NCI-H510A treated with DMSO at 0.1 percent for 48 hours (cell line): ENCODE measurements at places on chromosomes 1 and 21.

DNA sequence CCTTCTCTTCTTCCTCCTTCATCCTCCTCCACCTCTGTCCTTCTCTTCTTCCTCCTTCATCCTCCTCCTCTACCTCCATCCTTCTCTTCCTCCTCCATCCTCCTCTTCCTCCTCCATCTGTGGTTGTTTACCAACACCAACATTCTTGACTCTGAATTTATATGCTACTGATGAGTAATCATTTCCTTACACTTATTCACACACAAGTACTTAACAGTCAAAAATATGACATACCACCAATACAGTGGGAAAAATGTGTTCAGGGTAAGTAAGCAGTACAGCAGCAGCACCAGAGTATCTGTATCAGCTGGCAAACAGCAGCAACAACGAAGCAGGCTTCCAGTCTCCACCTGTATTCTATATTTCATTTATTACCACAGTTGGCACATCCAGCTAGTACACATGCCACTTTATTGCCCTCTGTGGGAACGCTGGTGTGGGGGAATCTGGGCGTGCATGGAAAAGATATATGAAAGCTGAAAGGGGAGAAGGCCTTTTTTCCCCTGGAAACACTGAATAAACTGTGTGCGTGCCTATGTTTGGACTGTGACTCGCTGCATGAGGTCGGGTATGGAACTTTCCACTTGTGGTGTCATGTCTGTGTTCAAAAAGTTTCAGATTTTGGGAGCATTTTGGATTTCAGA lies 16.0 kb downstream of the ADSS2 start:
- DNase-seq, result no peak

- DNase-seq, result no peak
These were observed 1.5 kb downstream of the TRIM62 start for GRCh38 chr1:33180226-33180910.

DNA sequence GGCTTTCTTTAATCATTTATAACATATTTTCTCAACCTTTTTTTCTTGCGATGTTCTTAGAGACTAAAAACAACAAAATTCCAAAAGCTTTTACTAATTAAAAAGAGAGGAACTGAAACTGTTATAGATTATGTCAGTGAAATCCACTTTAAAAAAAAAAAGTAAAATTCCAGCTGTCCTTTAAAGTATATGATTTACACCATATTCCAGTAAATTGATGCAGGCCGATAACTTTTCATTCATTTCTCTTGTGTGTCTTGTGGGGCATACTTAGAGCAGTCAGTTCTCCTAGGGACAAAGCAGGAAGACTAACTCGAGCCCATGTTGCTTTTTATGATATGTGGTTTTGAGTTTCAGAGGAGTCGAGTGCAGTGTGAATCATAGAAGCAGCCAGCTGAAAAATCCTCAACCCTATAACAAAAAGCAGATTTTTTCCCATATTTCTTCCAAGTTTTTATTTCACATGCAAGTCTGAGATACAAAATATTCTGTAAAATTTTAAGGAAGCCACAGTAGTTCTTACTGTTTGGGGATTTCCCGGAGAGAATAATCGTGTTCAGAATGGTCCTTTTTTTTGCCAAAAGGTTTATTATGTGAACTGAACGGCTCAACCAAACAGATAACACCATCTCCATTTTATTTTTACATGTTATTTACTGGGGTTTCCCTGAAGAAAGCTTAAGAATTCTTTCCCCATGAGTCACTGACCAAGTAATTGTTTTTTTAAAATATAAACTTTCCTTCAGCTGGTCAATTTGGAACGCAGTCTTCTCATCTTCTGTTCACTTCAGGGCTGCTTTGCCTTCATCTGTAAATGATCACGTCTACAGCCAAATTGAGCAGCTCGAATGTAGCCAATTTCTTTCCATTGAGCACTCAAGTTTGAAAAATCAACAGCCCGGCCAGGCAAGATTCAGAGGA lies 77.0 kb upstream of the C1orf105 start:
- DNase-seq, result no peak

- DNase-seq, result no peak
These were observed 53.4 kb downstream of the RPS6KA1 start for GRCh38 chr1:26582836-26583460.

DNA sequence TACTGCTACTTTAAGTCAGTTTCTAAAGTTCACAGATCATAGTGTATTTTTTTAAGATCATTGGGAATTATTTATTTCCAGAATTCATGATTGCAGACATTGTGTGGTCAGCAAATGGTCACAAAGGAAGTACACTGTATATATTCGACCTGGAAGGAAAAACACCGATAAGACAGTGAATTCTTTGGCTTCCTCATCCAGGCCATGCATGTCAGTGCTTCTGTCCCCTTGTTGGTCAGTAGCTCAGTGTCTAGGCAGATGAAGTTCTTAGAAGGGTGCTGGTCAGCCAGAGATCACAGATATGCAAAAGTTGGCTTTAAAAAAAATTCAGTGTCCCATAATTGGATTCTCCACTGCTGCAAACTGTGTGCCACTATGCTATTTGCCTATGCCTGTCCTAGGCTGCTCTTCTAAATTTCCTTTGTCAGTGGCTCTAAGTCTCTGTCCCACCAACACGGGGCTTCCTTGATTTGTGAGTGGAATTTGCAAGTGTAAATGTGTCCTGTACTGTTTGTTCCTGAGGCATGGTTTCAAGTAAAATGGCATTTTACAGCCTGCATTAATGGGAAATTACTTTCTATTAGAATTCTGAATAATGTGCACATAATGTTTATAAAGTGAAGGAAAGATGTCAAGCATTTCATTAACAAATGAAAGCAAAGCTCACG lies 12.0 kb upstream of the VAMP4 start:
- no peak for DNase-seq

- no peak for DNase-seq
These were observed 78.3 kb downstream of the VWA5B1 start for GRCh38 chr1:20368866-20369470.

GRCh38 chr1:188735567-188735966 lies 1742.1 kb downstream of the BRINP3 start:
- no peak for DNase-seq

- no peak for DNase-seq
These were observed 58.3 kb upstream of the ACOT11 start for GRCh38 chr1:54489627-54490250.

- DNase-seq, result no peak
These were observed 43.7 kb downstream of the DISP3 start for GRCh38 chr1:11522400-11523235.

DNA sequence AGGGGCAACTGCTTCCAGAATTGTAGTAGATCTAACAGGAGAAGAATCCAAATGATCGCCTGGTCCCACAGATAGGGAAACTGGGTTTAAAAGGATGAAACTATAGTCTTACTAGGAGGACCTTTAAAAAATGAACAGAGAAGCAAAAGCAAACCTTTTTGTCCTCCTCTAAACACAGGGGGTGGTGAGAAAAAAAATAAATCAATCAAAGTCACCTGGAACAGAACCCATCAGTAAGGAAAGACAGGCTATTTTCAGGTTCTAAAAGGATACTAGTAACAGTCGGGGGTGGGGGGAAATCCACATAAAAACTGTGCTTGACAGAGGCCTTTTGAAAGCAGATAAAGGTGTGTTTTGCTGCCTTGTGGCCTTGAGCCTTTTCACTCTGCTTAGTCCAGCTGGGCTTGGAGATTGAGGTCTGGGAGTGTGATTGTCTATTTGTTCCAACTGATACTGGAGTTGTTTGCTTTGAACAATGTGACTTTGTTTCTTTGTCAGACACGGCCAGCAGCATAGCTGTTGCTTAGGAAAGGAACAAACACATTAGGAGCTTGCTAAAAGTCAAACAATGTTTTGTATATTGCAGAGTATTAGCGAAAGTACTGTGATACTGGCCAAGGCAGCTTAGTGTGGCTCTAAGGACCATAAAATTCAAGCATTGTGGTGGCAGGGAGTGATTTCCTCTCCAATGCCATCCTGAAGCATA lies 141.1 kb upstream of the IRF2BP2 start:
- DNase-seq, result peak; percentile 67

DNA sequence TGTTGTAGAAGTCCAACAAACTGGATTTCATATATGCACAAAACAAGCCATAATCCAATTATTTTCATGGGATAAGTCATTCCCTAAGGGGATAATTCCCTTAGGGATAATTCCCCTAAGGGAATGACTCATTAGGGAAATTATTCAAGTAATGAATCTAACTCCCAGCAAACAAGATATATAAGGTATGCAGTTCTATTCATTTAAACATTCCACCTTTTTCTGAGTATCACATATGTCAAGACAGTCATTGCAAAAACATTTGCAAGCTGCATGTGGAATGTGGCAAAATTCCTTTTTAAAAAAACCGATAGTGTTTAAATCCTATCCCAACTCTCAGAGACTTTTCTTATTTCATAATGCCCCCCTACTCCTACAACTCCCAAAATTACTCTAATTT lies 131.2 kb downstream of the AKT3 start:
- no peak for DNase-seq

- no peak for DNase-seq
These were observed 586.2 kb upstream of the ADGRL4 start for GRCh38 chr1:79592707-79593106.

DNA sequence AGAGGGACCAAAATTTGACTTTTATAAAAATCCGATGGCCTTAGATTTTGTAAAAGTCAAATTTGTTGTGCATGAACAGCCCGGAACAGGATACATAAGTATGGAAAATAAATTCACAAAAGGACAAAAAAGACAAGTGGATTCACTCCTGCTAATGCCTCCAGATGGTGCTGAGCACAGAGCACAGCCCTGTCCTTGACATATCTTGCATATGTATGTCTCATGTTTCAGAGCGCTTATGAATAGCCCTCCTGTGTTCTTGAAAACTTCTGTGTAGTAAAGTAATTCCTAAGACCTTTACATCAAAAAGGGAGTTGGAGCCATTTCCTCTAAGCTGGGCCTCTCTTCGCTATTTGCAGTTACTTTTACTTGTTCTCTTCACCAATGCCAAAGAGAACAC lies 110.7 kb upstream of the RAB3GAP2 start:
- no peak for DNase-seq

- DNase-seq, result peak; percentile 88
These were observed 634.4 kb downstream of the MATN1 start for GRCh38 chr1:30089024-30089430.

GRCh38 chr1:200436436-200436835 lies 26.6 kb upstream of the ZNF281 start:
- DNase-seq, result no peak

- DNase-seq, result no peak
These were observed 201.4 kb upstream of the SGIP1 start for GRCh38 chr1:66332548-66332901.

DNA sequence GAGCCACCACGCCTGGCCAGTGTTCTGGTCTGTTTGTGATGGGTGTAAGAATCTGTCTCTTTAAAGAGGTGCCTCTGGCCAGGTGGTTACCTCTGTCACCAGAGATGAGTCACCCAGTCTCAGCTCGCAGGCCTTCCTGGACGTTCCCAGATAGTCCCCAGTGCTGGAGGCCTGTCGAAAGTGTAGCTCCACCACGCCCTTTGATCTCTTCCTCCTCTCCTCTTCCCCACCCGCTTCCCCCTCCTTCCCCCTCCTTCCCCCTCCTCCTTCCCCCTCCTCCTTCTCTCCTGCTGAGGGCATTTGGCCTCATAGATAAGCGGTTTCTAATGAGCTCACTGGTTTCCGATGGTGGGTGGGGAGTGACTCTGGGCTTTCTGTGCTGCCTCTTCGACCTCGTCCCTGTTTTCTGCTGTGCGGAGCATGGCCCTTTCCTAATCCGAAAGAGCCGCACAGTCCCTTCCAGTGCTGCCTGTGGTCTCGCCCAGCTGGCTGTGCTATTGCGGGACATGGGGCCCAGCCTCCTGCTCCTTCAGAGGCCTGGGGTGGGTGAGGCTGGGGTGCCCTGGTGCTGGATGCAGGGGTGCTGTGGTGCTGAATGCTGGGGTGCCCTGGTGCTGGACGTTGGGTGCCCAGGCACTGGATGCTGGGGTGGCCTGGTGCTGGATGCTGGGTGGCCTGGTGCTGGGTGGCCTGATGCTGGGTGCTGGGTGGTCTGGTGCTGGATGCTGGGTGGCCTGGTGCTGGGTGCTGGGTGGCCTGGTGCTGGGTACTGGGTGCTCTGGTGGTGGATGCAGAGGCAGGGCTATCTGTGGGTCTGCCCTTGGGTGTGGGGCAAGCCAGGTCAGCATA lies 19.2 kb downstream of the AGPAT3 start:
- peak; percentile 67 for DNase-seq

- DNase-seq, result no peak
These were observed 53.0 kb downstream of the UROD start for GRCh38 chr1:45065083-45065482.

DNA sequence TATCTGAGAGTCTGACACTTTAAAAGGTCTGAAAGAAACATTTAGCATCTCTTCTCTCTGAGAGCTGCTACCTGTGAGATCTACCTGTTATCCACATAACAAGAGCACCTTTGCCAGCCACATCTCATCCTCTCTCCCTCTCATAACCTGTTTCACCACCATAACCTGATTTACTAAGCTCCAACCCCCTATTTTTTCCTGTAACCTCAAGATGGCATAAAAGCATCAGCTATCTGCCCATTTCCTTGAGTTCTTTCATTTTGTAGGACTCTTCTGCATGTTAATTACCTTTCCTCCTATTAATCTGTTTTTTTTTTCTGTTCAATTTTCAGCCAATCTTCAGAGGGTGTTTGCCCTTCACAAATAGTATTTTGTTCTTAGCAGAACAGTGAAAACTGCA lies 136.5 kb upstream of the KCNK1 start:
- DNase-seq, result no peak

DNA sequence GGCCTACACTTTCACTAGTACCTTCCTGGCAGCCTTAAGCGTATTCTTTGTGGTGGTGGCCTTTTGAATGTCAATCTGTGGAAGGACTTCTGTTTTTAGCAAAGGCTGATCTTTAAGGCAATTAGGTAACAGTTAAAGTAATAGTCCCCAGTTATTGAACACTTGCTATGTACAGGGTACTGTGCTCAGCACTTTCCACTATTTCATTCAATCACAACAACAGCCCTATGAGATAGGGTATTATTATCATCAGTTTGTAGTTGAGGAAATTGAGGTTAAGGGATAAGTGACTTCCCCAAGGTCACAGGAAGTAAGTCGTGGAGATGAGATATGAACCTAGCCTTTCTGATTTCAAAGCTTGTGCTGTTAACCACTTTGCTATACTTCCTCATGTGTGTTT lies 185.7 kb downstream of the ST6GALNAC3 start:
- DNase-seq, result no peak

DNA sequence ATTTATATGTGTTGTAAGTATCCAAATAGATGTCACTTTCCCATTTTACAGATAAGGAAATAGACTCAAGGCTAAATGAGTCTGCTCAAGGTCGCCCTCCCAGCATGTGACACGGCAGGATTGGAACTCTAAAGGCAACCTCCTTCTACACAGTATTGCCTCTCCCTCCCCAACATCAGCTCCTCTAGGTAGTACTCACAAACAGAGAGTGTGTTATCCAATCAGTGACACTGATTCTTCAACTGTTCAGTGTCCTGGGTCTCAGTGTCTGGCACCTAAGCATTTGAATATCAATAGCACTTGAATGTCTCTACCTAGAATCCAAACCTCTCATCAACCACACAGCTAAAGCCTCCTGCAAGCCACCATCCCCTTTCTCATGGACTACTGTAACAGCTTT lies 87.1 kb downstream of the DAB1 start:
- peak; percentile 12 for DNase-seq

- DNase-seq, result peak; percentile 39
These were observed 93.5 kb upstream of the CAMK1G start for GRCh38 chr1:209490013-209490412.

GRCh38 chr1:56229186-56229585 lies 350.2 kb downstream of the PLPP3 start:
- no peak for DNase-seq
